GM23338 (cell line): ENCODE measurements at places on chromosomes 7 and 10.

DNA sequence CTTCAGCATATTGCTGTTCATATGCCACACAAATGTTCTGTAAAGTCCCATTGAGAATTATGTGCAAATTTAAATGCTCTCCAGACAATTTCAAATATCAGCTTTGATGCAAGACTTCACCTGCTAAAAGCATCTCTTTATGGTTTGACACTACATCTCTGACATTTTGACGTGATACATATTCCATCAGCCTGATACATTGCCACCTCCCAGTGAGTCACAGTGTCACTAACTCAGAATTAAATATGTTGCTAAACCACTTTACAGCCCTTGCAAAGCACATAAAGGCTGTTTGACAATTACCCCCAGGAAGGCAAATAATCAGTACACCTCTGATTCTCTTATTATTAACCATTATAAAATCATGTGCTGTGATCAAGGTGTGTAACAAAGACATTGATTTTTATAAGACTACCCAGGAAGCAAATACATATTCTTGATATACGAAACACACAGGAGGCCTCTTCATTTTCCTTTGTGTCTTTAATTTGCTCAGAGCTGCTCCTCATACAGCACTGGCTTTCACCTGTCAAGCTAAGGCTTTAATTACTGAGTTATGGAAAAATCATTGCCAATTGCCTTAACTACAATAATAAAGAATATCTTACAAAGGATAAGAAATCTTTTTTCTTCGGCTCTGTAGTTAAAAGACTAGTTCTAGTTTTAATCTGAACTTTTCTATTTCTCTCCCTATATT is 547.5 kb upstream of the C7orf33 start:
- no peak for DNase-seq

DNA sequence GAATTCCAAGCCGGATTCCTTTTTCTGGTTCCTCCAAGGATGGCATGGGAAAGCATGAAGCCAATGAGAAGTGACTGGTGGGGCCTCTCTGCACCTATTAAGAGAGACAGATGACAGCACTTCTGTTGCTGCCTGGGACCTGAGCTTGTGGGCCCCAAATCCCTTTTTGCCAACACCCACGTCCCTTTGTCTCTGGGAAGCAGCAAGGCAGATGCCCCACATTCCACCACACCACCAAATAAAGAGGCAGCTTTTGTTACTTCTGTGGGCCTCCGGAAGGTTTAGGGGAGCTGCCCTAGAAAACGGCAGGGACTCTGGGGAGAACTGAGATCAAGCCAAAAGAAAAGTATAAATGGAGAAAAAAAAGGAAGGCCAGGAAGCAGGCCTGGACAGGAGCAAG is 3.4 kb downstream of the CCDC136 start:
- peak; percentile 47 for DNase-seq

DNA sequence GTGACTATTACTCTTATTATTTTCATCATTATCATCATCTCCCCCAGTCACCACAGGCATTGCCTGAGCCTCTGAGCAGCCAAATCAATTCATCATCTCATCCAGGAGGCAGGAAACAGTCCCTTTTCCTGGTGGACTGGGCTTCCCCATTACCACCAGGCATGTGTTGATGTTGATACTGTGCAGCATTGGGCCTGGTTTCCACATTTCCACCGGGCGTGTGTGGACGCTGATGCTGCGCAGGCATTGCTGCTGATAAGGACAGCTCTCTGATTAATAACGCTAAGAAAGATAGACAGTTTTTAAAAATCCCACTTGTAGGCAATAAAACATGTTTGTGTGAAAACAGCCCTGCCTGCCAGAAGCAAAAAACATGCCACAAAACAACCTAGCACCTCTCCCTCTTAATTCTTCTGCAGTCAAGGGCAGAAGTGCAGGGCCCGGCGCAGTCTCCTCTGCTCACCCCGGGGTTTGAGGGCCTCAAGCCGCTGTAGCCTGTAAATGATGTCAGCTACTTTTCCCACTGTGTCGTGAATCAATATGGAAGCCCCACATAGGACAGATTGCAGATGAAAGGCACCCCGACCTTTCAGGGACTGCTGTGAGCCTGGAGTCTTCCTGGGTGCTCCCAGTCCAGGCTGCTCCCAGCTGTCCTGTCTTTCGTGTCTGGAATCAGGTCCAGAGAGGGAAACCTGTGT is 216.0 kb downstream of the WDR37 start:
- no peak for DNase-seq

DNA sequence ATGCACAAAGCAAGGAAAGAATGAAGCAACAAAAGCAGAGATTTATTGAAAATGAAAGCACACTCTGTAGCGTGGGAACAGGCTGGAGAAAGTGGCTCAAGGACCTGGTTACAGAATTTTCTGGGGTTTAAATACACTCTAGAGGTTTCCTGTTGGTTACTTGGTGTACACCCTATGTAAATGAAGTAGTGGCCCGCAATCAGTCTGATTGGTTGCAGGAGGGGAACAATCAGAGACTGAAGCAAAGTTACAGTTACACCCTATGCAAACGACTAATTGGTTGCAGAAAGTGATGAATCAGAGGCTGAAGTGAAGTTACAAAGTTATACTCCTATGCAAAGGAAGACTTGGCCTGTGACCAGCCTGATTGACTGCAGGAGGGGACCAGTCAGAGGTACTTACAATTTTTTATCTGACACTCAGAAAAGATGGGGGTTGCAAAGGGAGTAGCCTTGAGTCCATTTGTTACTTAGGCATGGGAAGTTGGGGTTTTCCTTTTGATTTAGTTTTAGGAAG is 3.6 kb upstream of the MTPN start:
- DNase-seq, result no peak

- peak; percentile 56 for DNase-seq
Observed at GRCh38 chr10:6275022-6275997, 72.6 kb downstream of the PFKFB3 start.

DNA sequence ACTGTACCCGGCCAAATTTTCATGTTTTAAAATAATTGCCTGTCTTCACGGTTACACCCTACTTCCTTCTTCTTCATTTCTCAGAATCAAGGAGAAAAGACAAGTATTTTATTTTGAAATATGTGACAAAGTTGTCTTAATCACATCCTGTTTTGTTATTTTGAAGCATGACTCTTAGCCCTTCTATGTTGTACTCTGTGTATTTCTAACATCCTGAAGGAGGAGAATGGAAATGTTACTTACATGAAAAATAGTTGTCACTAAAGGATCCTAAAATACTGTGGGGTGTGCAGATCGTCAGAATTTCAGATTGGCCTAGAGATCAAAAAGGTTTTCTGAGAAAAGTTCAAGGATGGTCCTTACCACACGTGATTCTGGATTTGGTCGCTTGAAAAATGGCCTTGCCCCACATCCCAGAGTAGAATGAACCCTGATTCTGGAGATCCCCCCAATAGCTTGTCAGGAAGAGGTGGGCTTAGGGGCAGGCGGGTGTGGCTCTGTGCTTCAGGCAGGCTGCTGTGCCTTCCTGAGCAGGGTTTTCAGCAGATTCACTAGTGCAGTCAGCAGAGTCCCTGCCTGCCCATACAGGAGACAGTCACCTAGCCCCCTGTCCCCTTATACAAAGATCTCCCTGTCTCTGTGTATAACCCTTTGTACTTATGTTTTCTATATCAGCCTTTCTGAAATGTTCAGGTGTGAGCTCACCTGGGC is 8.6 kb downstream of the UPP1 start:
- DNase-seq, result no peak

DNA sequence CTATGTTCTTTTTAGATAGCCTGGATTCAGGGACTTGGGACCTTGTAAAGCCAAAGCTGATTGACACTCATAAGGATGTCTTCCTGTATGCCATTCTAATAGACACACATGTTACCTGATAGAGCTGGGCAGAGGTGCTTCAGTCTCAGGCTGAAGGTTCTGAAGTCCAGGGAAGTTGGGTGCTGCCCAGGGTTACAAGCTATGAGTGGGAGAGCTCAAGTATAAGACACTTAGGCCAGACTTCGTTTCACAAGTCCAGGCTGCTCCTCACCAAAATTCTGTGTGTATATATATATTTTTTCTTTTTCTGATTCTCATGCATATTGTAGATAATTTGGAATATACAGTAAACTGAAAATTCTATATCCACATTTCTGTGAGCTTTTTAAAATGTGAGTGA is 144.2 kb downstream of the HDAC9 start:
- DNase-seq, result no peak

- no peak for DNase-seq
Observed at GRCh38 chr10:97533888-97534287, 35.2 kb downstream of the UBTD1 start.

DNA sequence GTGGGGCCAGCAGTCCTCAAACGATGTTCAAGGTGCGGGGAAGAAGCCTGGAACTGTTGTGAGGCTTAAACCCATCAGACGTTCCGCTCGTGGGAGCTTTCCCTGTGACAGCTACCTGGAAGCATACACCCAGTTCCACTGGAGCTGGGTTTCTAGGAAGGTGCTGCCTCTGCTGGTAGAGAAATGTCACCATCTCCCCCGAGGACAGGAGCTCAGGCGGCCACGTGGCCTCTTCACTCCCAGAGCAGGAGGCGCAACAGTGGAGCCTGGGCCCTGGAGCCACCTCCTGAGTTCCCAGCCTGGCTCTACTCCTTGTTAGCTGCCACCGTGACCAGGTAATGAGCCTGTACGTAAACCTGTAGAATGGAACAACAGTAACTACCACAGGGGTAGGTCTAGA is 156.1 kb downstream of the ADARB2 start:
- DNase-seq, result peak; percentile 25

DNA sequence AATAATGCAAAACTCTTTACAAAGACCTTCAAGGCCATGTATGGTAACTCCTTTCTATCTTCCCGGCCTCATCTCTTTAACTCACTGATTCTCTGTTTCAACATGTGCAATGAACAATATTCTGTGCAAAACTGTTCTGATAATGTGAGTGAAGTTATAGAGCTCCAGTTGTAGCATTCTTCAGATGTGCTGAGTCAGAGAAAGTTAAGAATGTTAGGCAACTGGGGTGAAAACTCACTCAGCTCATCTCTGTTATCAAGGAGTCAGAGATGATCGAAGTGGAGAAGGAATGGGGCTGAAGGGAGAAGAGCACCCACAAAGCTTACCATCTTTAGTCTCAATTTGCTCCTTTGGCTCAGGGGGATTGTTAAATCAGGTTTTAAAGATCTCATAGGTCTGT is 344.7 kb upstream of the NPSR1 start:
- DNase-seq, result no peak

DNA sequence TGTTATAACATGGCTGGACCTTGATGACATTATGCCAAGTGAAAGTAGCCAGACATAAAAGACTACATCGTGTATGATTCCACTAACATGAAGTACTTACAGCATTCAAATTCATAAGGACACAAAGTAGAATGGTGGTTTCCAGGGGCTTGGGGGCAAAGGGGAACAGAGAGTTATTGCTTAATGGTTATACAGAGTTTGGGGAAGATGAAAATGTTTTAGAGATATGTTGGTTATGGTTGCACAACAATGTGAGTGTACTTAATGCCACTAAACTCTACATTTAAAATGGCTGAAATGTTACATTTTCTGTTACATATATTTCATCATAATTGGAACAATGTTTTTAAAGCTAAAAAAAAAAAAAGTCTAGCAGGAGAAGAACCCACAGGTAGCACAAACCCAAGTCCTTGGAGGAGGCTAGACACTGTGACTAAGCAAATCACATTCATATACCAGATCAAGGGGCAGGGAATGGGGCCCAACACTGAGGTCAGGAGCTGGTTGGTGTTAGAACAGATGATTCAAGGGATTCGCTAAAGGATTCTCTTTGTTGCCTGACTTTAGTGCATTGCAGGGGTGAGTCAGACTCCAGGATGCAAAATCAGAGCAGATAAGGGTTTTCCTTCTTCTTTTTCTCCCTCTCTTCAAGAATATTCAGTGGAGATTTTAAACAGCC is 25.1 kb upstream of the AOAH start:
- DNase-seq, result no peak

GRCh38 chr7:137886746-137887145 is 40.0 kb upstream of the DGKI start:
- no peak for DNase-seq

DNA sequence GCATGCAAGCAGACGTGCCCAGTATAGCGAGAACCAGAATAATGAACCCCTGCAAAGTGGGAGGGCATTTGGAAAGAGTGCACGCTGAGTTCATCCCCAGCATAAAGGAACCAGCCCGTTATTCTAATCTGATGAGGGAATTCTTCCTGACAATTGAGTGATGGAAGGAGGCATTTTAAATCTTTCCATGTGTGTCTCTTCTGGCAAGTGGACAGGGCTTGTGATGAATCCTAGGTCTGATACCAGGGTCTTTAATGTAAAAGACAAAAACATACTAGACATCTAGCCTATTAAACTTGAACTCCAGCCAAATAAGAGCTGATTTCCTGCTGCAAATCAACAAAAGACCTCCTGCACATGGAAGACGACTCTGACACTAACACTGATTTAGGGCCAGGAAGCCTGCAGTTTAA is 301.2 kb downstream of the DPP6 start:
- no peak for DNase-seq

- DNase-seq, result peak; percentile 34
Observed at GRCh38 chr10:21372651-21373410, 152.7 kb downstream of the SKIDA1 start.

DNA sequence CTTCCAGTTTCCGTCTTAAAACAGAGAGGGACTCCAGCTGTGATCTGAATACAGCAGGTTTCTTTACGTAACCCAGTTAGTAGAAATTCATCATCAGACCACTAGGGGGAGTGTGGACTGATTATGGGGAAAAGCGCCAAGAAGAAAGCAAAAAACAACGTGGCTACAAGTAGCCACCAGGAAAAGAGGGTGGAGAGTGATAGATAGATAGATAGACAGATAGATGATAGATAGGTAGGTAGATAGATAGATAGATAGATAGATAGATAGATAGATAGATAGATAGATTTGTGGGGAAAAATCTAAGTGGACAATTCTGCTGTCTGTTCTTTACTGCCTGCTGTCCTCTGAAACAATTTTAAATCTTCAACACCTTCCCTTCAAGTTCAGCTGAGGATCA is 12.7 kb upstream of the AKR1B10 start:
- DNase-seq, result peak; percentile 93

- peak; percentile 85 for DNase-seq
Observed at GRCh38 chr7:79452032-79452494, 1.4 kb downstream of the MAGI2 start.

- DNase-seq, result no peak
Observed at GRCh38 chr10:132988988-132989387, 46.6 kb upstream of the CFAP46 start.

- DNase-seq, result no peak
Observed at GRCh38 chr7:116715077-116715476, 43.1 kb downstream of the MET start.
